ENCODE measurements at places on chromosomes 3 and 15. TPM values are rescaled to one million over a fixed set of nuclear protein-coding genes. Genes with fewer than 3 reads are reported as not detected.

GRCh38 chr15:98938799-98939198, 68.8 kb downstream of the PGPEP1L start:
- no peak for ATAC-seq

- no peak for ATAC-seq
Observed at GRCh38 chr3:196047391-196048030, 34.4 kb downstream of the TFRC start.

DNA sequence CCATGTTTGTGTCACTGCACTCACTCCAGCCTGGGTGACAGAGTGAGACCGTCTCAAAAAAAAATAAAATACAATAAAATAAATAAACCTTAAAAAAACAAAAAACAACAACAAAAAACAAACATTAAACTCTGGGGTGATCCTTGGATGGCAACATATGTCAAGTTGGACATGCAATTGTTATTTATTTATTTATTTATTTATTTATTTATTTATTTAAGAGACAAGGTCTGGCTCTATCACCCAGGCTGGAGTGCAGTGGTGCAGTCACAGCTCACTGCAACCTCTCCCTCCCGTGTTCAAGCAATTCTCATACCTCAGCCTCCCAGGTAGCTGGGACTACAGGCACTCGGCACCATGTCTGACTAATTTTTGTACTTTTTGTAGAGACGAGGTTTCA, 275.5 kb downstream of the VPS13C start:
- ATAC-seq, result no peak

DNA sequence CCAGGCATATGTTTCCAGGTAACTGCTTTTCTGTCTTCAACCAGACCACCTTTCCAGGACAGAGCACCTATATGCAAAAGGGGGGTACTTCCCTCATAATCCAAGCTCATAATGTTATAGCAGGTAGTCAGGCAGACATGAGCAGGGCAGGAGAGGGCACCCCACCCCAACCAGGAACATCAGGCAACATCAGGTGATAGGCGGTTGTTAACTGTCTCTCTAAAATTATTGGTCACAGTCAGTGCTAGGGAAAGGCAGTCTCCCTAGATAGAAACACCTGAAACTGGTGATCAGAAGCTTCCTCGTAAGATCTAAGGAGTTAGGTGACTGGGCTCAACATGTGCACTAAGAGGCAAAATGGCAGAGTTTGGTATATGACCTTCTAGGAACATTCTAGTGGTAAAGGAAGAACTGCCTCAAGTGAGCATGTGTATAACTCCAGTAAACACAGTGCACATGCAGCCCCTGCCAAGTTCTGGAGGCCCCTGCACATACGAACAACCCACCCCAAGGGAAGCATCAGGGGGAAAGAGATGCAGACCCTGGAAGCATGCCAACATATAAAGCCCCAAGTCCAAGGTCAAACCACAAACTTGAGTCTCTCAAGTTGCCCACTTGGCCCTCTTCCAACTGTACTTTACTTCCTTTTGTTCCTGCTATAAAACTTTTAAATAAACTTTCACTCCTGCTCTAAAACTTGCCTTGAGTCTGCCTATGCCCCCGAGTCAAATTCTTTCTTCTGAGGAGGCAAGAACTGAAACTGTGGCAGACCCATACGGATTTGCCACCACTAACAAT, 270.9 kb downstream of the ULK4 start:
- ATAC-seq, result no peak

- peak; percentile 36 for ATAC-seq
Observed at GRCh38 chr3:150787741-150788370, 24.9 kb upstream of the SIAH2 start.

- ATAC-seq, result no peak
Observed at GRCh38 chr15:69036826-69037225, 22.3 kb downstream of the NOX5 start.

DNA sequence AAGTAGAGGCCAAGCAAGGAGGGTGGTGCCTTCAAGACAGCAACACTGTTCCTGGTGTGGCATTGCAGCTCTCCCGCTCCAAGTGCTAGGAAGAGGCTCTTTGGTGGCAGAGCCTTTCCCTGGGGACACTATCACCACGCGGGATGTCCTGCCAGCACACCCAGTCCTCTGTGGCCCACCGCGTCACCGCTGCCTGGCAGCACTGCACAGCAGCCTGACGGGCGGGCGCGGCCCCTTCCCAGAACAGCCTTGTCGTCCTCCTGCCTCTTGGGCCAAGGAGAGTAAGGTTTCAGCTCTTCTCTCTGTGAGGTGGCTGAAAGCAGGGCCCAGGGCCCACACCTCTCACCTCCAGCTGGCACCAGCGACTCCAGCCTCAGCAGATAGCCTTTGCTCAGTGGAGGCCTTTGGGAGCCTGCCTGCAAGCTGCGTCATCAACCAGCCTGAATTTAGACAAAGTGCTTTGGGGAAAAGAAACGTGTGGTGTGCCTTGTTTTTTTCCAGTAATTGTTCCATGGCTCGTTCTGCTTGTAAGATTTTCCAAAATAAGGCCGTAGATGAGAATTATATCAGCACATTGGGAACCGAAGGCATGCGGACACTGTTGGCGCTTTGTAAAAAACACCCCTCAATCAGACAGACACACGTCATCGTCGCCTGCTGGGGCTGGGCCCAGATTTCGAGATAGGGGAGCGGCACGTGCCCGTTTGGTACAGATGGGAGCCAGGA, 65.0 kb downstream of the AAGAB start:
- ATAC-seq, result no peak

GRCh38 chr3:177679568-177680471, 482.5 kb upstream of the TBL1XR1 start:
- ATAC-seq, result peak; percentile 93

- ATAC-seq, result no peak
Observed at GRCh38 chr3:189363590-189364255, 192.0 kb downstream of the TPRG1 start.

- peak; percentile 93 for ATAC-seq
Observed at GRCh38 chr15:75817138-75817935, 25.9 kb upstream of the UBE2Q2 start.

- no peak for ATAC-seq
Observed at GRCh38 chr15:36594556-36595090, 15.2 kb downstream of the CDIN1 start.

DNA sequence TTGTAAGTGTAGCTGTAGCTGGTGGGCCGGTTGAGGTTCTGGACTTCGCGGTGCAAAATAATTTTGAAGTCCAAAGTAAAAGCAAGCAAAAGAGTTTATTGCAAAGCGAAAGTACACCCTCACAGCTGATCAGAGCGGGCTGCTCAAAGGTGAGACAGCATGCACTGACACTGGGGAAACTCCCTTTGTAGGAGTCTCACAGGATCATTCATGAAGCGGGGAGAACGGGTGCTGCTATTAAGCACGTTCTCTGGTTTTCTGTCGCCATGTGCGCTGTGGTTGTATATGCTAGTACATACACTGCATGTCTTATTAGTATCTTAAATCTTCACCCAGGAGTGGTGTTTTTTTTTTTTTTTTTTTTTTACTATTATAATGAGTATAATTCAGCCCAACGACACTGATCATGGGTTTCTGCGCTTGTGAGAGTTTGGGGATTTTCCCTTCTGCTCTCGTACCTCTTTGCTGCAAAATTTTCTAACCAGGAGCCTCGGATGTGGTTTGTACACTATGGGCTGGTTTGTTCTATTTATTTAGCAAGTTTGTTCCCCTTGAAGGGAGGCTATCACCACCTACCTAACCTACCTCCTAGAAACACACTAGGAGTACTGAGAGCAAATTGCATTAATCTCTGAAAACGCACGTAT, 1.4 kb upstream of the AP4E1 start:
- peak; percentile 82 for ATAC-seq

DNA sequence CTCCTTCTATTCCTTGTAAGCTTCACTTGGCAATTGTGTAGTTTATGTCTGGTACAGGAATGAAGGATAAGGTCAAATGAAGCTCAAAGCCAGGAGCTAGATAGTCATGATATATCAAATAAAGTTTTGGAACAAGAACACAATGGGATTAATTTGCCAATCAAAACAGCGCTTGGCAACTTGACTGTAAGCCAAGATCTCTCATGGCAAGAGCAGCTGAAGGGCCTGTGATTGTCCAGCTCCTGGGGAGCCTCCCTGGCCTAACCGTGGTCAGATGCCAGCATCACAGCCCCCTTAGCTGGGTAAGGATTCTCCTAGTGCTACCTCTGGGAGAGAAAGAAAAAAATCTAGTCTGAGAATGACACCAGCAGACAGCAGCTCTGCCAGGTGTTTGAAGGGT, 97.2 kb downstream of the LIPC start:
- no peak for ATAC-seq

- no peak for ATAC-seq
Observed at GRCh38 chr3:138846262-138846791, 11.6 kb upstream of the PIK3CB start.

GRCh38 chr3:113533534-113533892, 1.2 kb downstream of the SIDT1 start:
- ATAC-seq, result peak; percentile 51

IP6K1 gene
- total RNA-seq, result 37.2 TPM

OR5K2 gene
- total RNA-seq, result not detected

ATP10A gene
- total RNA-seq, result 15.8 TPM

CAPN3 gene
- 3.2 TPM for total RNA-seq

ZCWPW2 gene
- 0.22 TPM for total RNA-seq

GOLGA6A gene
- total RNA-seq, result not detected

CHRD gene
- total RNA-seq, result 0.05 TPM

IMPG2 gene
- total RNA-seq, result 0.43 TPM

ROPN1B gene
- not detected for total RNA-seq

ZIC1 gene
- not detected for total RNA-seq

All from activated T-helper 17 cell treated with anti-CD3 and anti-CD28 coated beads, Interleukin-2, amount 50 U/mL, for 72 hours (primary cell).